ENCODE measurements at places on chromosomes 7 and 10.

DNA sequence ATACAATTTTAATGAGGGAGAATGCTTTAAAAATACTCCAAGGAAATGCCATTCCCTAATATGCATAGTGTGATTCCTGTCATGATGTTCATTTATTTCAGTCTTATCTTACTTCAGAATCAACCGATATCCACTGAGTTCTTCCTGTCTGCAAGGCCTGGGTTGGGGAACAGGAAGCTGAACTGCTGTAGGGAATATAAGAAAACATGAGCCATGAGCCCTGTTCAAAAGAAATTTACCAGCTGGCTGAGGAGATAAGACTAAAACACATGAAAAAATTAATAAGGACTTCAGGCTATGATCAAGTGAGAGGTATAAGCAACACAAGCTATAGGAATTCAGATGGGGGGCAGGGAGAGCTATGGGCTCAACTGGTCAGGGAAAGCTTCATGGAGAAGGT lies 184.7 kb downstream of the PLPP4 start:
- no peak for DNase-seq

GRCh38 chr10:6838118-6838517 lies 258.0 kb upstream of the PRKCQ start:
- DNase-seq: no peak

- DNase-seq: no peak
Measured at GRCh38 chr7:50310361-50310760, 5.8 kb downstream of the IKZF1 start.

DNA sequence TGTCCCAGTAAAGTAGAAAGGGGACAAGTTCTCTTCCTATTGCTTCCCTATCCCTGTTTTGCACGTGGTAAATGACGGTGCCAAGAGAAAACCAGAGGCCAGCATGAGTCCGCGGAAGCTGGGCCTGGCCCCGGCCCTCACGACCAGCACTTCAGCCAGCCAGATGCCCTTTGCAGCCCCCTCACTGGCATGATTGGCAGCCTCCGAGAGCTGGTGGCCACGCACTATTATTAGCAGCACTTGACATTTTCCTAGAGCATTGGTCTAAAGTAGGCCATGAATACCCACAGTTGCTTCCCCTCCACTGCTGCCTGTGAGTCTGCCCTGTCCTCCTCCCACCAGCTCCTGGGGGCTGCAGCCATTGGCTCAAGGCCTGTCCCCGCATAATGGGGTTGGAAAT lies 369.1 kb downstream of the PLXNA4 start:
- DNase-seq: no peak

DNA sequence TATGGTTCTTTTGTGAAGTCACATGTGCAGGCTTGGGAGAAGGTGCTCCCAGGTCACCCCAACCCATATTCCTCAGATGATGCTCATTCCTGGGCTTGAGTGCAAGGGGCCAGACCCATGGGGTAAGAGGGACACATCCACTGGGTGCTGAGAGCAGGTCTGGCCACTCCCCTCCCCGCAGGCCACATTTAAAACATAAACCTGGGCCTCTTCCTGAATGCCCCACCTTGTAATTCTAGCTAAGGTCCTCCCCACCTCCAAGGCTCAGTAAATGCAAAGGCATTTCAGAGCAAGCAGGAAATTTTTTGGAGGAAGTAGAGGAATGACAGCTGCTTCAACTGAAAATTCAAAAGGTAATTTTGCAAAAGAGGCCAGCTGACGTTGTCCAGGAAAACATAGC lies 172.5 kb downstream of the ARHGAP21 start:
- no peak for DNase-seq

DNA sequence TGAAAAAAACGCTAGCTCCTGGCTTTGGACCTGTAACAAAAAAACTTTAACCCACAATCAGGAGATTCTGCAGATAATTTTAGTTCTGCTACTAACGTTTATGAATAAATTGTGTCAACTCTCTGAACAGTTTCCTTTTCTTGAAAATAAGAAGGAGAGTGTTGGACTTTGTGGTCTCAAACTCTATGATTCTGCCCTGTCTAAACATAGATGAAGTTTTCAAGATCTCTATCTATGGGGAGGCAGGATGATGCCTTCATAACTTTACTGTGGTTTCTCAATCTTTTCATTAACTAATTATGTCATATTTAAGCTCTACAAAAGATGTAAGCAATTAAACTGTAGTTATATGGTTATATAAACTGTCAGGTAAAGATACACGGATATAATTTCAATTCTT lies 162.0 kb downstream of the REEP3 start:
- DNase-seq: no peak

- no peak for DNase-seq
Measured at GRCh38 chr7:68724965-68725364, 873.3 kb upstream of the AUTS2 start.

DNA sequence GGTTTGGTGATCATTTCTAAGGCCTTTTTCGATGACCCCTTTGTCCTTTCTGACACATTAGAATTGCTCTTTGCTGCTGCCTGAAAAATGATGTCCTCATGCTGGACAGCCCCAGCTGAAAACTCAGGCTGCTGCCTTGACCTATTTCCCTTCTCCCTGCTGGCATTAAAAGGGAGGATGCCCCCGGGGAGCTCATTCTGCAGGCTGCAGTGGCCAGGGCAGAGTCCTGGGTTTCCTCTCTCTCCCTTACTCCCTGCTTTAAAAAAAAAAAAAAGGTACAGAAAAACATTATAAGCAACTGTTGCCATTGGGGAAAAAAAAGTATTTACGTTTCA lies 35.4 kb downstream of the LRRC4 start:
- no peak for DNase-seq

GRCh38 chr7:50807026-50807730 lies 24.5 kb upstream of the GRB10 start:
- DNase-seq: no peak

- no peak for DNase-seq
Measured at GRCh38 chr7:81211934-81212320, 293.1 kb upstream of the SEMA3C start.

GRCh38 chr10:86583983-86584382 lies 62.4 kb upstream of the WAPL start:
- DNase-seq: no peak

GRCh38 chr7:3697472-3697871 lies 396.4 kb downstream of the SDK1 start:
- DNase-seq: no peak

DNA sequence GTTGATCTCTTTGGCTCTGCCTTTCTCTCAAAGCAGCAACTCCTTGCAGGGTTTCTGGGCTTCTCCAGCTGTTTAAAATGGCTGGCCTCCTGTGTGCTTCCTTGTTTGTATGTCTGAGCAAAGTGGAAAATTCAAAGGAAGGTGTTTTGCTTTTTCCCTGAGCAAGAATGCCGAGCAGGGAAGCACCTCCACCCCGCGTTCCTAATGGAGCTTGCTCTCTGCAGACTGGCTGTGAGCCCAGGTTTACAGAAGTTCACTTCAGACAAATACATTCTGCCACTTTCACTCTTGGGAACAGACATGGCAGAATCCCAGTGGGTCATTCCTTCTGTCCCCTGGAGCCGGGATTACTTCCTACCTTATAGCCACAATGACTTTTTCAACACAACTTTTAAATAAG lies 181.8 kb upstream of the AGK start:
- no peak for DNase-seq

DNA sequence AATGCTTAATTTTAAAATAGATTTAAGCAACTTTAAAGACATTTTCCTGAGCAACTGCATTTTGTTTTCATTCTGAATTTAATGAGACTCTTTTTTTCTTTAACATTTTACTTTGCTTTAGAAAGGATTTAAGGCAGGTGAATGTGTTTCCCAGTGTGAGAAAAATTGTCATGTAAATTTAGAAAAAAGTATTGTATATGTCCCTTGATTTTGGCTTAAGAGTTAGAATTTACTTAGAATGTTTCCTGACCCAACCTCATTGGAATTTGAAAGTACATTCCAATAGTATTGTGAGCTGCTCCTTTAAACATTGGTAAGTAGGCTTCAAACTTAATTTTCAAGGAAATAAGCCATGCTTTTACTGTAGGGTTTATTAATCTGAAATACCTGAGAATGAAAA lies 110.2 kb downstream of the PTEN start:
- no peak for DNase-seq

GRCh38 chr7:130891254-130892094 lies 157.5 kb upstream of the KLF14 start:
- DNase-seq: no peak

GRCh38 chr10:11319990-11320602 lies 291.4 kb downstream of the USP6NL start:
- no peak for DNase-seq

DNA sequence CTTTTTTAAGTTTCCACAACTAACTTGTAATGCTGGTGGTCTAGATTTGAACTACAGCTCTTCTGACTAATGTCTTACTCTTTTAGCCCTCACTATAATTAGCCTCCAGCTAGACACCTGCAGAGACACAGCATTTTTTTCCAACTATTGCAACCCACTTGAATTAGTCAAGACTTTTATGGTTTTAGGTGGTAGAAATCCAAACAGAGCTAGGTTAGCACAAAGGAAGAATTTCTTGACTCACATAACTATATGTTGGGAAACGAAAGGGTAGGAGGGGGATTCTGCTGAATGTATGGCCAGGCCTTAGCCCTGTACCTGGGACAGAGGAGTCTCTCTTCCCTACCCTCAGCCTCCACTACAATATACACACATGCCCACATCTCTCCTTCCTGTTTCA lies 586.1 kb downstream of the INHBA start:
- no peak for DNase-seq

GRCh38 chr7:21426286-21427181 lies 1.3 kb upstream of the SP4 start:
- no peak for DNase-seq

DNA sequence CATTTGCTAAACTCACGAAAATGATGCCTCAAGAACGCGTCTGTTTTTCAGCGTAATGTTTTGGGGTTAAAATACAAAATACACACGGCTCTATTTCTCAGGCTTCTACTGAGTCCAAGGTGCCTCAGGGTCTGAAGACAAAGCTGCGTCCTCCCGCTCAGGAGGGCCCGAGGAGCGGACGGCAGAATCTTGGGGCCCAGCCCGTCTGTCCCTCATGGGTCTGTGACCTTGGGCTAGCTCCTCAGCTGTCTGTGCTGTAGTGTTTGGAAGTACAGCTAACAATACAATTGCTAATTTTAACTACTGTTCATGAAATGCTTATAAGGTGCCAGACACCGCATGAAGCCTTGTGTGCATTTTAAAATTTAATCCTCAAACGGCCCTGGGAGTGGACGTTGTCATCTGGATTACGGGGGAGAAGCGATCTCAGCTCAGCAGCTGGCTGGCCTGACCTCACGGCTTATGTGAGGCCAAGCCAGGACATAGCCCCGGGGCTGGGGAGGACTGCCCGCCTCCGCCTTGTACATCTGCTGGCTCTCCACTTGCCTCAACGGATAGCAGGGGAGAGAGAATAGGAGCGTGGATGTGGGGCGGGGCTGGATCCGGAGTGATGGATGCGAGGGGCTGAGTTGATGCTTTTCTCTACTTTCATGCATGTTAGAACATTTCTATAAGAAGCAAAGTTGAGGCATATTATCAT lies 357.4 kb downstream of the GLRX3 start:
- DNase-seq: no peak

- DNase-seq: peak; percentile 56
Measured at GRCh38 chr10:132939957-132940790, 2.2 kb downstream of the CFAP46 start.

- DNase-seq: no peak
Measured at GRCh38 chr7:28871631-28872030, 86.5 kb downstream of the TRIL start.

DNA sequence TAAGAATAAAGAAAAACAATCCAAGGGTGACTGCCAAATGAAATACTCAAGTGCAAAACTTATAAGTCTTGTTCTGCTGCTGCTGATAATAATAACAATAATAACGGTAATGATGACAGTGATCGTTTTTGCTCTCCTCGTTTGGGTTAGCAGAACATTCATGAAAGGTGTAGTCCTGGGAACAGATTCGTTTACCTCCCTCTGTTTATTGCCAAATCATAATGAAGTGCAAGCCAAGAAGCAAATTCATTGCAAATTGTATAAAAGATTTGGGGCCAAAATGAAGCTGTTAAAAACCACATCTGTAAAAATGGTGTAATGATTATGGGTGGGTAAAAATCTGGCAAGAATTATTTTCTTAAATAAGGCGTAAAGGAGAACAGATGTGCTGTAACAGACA lies 587.2 kb upstream of the MKI67 start:
- no peak for DNase-seq

DNA sequence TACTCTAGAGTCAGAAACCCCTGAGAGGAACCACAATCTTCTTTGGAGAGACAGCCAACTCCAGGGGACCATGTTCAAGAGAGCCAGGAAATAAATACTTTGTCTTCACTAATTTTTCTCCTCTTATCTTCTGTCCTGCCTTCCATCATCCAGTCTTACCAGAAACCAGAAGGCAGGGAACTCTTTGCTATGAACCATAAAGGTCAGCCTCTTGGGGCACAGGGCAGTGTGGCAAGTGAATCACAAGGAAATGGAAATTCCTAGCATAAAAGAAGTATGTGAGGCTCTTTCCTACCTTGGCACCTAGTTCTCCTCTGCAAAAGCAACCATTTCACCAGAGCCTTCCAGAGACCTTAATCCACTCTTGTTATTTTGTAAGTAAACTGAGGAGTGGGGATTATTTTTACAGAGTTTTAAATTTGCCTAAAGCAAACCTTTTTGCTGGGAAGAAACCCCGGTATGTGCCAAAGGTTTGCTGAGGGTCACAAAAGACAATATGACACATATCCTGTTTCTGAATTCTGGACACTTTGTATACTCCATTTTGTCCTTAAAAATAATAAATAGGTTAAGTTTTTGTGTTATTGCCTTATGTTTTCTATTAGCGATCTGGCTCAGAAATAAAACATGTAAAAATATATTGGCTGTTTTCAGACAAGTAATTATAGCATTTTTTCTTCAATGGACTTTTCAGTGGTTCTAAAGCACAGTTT lies 87.1 kb downstream of the ADAM22 start:
- no peak for DNase-seq

GRCh38 chr7:94838717-94839116 lies 68.7 kb upstream of the PPP1R9A start:
- DNase-seq: no peak

DNA sequence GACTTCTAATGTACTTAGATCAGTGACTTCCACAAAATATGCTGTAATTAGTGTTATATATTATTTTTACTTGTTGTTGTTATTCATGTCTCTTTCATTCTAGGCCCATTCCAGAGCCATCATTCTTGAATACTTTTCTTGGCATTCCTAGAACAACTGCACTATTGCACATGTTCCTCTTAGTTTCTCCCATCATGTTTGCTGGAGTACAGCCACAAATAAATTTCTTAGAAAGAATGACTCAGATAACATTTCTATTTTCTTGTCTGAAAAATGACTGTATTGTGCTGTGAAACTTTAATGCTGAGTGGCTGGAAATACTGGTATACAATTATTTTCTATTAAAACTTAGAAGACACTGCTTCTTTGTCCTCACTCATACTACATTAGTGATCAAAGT lies 651.0 kb upstream of the STEAP1 start:
- no peak for DNase-seq

- no peak for DNase-seq
Measured at GRCh38 chr7:157775021-157775559, 438.3 kb downstream of the DNAJB6 start.
